ENCODE measurements at places on chromosomes 5 and 9.

DNA sequence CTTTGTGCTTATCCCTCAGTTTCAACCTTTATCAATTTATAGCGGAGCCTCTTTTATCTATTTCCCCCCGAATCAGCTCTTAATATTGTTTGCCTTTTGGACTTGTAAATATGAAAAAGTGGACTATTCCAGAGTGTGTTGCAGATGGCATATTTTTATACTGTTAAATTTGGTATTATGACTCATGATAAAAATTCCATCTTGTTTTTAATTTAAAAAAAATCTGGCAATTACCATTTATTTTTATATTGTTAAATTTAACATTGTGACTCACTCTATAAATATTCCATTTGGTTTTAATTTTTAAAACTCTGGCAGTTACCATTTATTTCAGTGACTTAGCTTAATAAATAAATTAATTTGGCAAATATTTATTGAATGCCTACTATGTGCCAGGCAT is 37.5 kb downstream of the RBM27 start:
- no peak for DNase-seq

DNA sequence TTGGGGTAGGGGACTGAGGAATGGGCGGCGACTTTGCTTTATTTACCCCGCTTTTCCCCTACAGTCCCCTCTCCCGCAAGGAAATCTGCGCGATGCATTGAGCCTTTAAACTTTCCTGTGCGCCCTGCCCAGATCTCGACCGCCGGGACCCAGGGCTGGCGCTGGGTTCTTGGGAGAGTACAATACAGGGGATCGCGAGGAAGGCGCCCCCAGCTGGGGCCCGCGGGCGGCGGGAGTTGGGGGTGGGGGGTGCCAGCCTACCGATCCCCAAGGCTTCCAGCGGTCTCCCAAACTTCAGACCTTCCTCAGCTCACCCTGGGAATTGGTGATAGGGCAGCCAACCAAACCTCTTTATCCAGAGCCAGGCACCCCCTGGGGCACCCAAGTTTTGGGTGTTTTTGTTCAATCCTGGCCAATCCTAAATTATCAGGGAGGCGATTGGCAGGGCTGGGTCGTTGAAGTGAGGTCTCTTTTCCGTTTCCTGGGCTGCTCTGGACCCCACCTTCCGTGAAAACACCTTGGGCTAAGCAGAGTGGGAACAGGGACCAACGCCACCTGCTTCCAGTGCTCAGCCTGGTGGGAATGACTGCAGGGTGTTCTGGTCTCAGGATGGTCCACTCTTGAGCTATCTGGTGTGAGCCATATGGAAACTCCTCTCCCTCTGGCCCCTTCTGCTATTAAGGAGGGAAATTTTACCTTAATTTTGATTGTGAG is 51.4 kb upstream of the DAB2IP start:
- no peak for DNase-seq

DNA sequence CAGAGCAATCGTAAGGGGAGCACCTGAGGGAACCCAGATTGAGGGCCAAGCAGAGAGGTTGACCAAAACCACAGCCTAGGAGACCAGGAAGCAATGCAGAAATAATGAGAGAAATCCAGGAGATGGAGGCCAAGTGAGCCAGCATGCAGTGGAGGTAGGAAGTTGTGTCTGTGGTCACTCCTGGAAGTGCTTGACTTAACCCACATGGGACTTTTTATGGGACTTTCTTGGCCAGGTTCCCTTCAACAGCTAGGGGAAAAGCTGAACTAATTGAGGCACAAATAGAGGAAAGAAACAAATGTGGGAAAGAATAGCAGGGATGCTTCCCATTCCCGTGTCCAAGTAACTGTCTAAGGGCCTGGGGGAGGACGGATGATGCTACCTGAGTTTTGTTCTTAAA is 293.2 kb upstream of the CLINT1 start:
- no peak for DNase-seq

GRCh38 chr9:86891091-86891490 is 56.2 kb downstream of the GAS1 start:
- DNase-seq = no peak

DNA sequence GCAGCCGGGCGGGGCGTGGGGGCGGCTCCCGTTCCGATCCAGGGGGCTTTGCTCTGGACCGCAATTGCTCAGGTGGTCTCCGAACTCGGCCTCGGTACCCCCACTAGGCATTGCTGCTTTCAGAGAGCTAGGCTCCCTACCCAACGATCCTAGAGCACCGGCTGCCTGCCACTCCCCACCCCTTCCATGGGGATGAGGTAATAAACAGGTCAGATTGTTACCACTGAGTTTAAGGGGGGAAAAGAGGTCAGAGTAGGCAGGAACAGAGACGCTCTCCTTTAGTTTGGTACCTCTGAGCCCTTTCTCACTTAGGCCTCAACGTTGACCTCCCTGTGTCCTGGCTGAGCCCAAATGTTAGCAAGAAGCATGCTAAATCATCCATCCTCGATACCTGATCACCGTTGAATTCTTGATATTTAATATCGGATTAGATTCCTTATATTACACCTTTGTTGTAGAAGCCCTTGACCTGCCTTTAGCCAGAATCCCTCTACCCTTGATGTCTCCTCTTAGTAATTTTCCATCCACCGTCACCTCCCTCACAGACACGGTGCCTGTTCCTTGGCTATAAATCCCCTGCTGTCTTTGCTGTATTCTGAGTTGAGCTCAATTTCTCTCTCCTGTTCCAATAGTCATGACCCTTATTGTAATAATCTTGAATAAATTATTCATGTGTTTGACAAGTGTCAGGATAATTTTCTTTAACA is 588 bp upstream of the PLPP1 start:
- DNase-seq = no peak

DNA sequence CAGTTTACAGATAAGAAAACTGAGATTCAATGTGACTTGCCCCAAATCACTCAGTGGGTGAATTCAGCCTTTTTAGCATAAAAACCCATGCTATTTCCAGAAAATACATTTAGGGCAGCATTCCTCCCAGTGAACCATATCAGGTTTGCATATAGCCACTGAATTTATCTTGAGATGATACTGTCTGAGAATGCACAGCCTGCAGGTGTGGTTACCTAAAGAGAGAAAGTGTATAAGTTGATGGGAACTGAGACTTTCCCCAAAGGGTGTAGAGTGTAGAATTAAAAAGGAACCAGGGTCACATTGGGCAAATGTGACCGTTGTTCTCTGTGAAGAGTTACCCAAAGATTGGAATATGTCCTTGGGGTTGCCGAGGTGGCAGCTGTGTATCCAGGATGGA is 100.0 kb upstream of the PIK3R1 start:
- DNase-seq = no peak

- no peak for DNase-seq
These were observed 11.2 kb upstream of the HMHB1 start for GRCh38 chr5:143800715-143801114.

- no peak for DNase-seq
These were observed 113.8 kb upstream of the SPATA31D4 start for GRCh38 chr9:81814401-81814793.

- no peak for DNase-seq
These were observed 35.3 kb upstream of the TMED7 start for GRCh38 chr5:115661101-115661500.

GRCh38 chr5:129951039-129951438 is 46.8 kb downstream of the CHSY3 start:
- no peak for DNase-seq

Measured in activated CD8-positive, alpha-beta memory T cell treated with anti-CD3 and anti-CD28 coated beads for 1 hour (primary cell).